Activated T-helper 9 cell treated with anti-CD3 and anti-CD28 coated beads, Interleukin-2, amount 50 U/mL, for 16 hours (primary cell): ENCODE measurements at places on chromosomes 4 and X.

- peak; percentile 12 for DNase-seq
These were observed 564 bp downstream of the PGK1 start for GRCh38 chrX:78104447-78105176.

DNA sequence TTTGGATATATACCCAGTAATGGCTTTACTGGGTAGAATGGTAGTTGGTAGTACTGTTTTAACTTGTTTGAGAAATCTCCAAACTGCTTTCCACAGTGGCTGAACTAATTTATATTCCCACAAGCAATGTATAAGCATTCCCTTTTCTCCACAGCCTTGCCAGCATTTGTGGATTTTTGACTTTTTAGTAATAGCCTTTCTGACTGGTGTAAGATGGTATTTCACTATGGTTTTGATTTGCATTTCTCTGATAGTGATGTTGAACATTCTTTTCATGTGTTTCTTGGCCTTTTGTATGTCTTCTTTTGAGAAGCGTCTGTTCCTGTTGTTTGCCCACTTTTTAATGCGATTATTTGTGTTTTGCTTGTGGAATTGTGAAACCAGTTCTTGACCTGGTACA is 290.5 kb downstream of the BMPR1B start:
- DNase-seq: no peak

- DNase-seq: no peak
These were observed 382.0 kb downstream of the MAGEB5 start for GRCh38 chrX:26597981-26598380.

DNA sequence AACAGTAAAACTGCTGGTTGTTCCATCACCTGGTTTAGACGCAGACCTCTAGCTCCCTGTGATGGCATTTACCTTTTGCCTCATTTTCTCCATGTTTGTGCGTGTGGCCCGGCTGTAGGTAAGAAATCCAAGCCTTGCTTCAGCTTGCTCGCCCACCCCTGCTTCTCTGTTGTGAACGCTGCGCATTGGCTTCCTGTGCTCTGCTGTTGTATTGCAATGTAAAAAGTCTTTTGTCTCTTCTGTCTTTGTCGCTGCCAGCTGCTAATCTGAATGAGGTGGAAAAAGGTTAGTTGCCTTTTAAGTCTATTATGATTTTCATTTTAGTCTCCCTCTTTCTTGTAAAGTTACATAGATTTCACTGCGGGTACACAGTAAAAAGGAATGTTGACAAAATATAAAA is 127.3 kb upstream of the PACRGL start:
- DNase-seq: no peak

GRCh38 chr4:8280158-8280875 is 10.8 kb downstream of the HTRA3 start:
- DNase-seq: no peak

GRCh38 chr4:36353998-36354397 is 72.6 kb downstream of the DTHD1 start:
- no peak for DNase-seq

GRCh38 chr4:102263024-102263787 is 82.1 kb downstream of the SLC39A8 start:
- DNase-seq: no peak

DNA sequence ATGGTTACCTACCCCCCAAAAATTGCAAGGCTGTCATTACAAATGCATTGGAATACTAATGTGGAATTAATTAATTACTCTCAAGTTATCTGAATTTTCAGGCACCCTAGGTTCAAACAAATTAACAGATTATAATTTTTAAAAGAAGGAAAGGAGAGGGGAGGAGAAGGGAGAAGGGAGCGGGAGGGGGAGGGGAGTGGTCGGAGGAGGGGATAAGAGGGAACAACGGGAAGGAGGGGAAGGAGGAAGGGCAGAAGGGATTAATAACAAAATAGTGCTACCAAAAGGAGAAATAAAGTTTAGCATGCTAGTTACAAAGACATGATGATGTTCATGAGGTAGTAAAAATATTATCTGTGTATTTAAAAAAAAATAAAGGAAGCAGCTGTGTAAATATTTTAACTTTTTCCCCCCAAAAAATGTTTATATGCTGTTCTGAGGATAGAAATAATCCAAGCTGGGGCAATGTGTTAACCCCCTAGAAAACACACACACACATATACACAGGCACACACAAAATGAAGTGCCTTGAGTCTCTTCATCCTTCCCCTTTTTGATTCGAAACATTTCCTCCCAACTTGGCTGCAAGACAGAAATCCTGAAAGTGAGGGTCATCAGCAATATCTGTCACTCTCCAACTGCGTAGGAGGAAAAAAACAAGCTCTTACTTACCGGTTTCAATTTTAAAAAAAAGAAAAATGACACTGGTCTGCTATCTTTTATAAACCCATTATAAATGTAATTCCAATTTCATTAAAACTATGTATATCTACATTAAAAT is 58.8 kb downstream of the PPP3CA start:
- no peak for DNase-seq

GRCh38 chr4:1958276-1959103 is 50.3 kb downstream of the NELFA start:
- no peak for DNase-seq
